ENCODE measurements at places on chromosomes 4 and X. TPM values are rescaled to one million over a fixed set of nuclear protein-coding genes. Genes with fewer than 3 reads are reported as not detected.

GRCh38 chrX:57135287-57135686 lies 1.9 kb downstream of the SPIN2A start:
- no peak overlapping the region for H3K27ac ChIP-seq
- no peaks in the 10 kb centered on the region for H3K36me3 ChIP-seq
- H3K4me3 ChIP-seq = no peak overlapping the region
- H3K27me3 ChIP-seq = no peaks in the 10 kb centered on the region

The TEC gene
- 3.9 TPM for total RNA-seq

GRCh38 chrX:14079891-14080430 lies 50.3 kb upstream of the GEMIN8 start:
- H3K4me3 ChIP-seq = no peak overlapping the region
- H3K27ac ChIP-seq = no peak overlapping the region
- H3K36me3 ChIP-seq = no peaks in the 10 kb centered on the region
- peaks cover 45% of the 10 kb centered on the region for H3K27me3 ChIP-seq
- no peak for DNase-seq
- H3K4me1 ChIP-seq = no peaks in the 10 kb centered on the region

The TCP11X2 gene
- not detected for total RNA-seq

DNA sequence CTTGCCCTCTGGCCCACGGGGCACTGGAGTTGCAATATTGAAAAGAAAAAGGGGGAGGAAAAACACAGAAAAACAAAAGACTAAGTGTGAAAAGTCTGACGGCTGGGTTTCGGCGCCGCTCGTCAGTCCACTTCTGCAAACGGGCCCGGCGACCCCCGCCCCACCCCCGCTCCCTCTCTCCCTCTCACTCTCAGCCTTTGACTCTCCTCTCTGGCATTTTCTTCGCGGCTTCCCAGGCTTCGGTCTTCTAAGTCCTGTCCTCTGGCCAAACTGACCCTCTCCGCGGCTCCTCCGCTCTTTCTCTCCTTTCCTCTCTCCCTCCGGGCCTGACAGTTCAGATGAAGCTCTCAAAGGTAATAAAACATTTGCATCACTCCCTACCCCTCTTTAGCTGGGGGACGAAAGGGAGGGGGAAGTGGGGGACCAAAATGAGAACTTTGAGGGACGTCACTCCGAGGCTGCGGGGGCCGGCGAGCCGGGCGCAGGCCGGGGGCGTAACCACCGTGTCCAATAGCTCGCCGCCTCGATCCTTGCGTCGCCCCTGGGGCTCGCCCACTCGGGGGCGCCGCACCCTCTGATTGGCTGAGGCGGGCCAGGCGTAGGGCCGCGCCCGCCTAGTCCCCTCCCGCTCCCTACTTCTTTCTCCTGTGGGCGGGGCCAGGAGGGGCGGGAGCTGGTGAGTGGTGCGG lies at the start of gene NKX6-1:
NKX6-1 (minus strand) TSS at position 358 of the 689 bp plus-strand sequence. CDS start 1,064 bp downstream, outside the sequence.
- DNase-seq = peak; percentile 91
- H3K4me3 ChIP-seq = peak within 1 kb of the TSS; percentile 90
- H3K36me3 ChIP-seq = no peaks in the 10 kb centered on the region
- H3K27me3 ChIP-seq = no peaks in the 10 kb centered on the region
- H3K4me1 ChIP-seq = no peaks in the 10 kb centered on the region
- H3K27ac ChIP-seq = no peak within 1 kb of the TSS

DNA sequence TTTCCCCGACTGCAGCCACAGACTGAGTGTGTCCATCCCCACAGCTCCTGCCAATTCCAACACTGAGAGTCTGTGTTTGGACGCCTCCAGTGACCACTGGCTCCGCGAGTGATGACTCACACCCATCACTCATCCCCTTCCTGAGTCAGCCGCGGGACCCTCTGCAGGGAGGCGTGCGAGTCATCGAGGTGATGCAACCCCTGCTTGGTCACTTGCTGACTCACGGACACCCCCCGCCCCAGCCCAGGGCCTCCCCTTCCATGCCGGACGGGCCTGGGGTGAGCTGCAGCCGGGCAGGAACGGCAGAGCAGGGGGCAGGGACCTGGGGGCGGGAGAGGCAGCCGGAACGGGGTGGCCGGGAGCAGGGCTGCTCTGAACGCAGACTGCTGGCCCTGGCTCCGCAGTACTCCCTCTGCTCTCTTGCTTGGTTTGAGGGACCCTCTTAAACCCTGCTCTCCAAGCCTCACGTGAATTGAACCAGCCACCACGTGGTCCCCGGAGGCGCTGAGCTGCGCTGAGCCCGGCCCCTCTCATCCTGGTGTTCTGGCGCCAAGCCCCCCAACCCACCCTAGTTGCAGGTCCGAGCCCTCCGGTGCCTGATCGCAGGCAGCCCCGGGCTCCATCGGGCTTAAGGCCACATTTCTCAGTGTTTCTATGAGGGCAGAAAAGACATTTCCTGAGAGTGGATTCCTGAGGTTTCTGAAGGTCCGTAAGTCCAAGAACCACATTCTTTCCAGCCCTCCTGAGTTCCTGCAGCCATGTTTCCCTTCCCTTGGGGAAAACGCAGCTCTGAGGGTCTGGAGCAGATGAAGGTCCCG lies 32.4 kb downstream of the FGFRL1 start:
- H3K4me3 ChIP-seq = 0 out of 2 replicates have a peak overlapping the region, but pooled peaks have one; percentile 22
- peak; percentile 97 for DNase-seq
- peaks cover 38% of the 10 kb centered on the region for H3K4me1 ChIP-seq
- H3K36me3 ChIP-seq = no peaks in the 10 kb centered on the region

The NOA1 gene
- 37.7 TPM for total RNA-seq

The EDNRA gene
- total RNA-seq = 2.4 TPM

The NPFFR2 gene
- not detected for total RNA-seq
